Lung (tissue), 17 donors: ENCODE measurements at places on chromosomes 12 and 14.

DNA sequence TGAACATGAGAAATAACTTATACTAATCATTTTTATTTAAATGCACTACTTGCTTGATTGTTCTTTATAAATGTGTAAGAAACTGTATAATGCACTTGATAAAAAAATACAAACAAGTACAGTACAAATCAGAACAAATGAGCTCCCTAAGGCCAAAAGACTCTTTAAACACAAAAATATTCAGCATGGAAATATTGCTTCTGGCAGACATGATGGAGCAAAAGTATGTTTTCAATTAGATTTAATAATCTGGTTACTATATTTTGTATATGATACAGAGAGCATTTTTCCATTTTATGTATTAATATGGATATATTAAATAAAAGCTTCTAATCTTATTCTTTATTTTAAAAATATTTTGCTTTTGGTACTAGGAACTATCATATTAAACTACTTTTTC, 800.2 kb upstream of the LRFN5 start:
- no peak for DNase-seq

DNA sequence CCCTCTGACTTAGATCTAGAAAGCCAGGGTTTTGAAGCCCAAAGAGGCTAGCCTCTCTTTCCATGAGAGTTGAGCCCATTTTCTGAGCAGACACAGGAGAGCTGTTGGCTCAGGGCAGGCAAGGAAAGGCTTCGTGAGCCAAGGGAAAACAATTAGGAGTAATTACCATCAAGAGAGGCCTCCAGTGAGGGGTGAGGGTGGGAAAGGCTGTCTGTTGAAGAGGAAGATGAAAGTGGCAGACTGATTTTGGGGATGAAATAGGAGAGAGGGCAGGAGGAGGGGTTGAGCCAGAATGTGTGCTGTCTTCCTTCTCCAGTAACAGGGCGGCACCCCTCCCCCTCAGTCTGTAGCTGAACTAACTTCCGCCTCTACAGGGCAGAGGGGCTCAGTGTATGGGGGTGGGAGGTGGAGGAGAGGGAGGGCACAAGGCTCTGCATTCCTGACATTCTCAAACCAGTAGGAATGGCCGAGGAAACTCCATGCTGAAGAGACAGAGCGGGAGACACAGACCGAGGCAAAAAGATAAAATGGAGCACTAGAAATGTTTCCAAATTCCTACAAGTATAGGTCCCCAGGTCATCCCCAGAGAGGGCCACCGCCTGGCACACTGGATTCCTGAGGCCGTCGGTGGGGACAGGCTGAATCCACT, 33.1 kb upstream of the COL2A1 start:
- DNase-seq, result peak; percentile 87

- DNase-seq, result no peak
Measured at GRCh38 chr12:125538401-125539199, 473.4 kb downstream of the AACS start.

DNA sequence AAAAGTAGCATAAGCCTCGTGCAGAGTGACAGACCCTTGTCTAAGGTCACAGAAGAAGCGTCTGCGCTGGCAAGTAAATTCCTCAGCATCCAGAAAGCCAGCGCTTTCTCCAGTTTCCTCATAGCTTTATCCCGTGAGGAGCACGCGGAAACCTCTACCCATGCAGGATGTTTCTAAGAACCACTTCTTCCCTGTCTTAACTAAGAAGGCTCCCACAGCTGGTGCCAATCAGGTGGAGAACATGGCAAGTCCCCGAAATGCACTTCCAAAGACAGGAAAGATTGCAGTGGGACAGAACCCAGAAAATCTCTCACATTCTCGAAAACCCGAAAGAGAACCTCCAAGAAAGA, 968 bp upstream of the ARID4A start:
- DNase-seq, result no peak

GRCh38 chr12:108310489-108310888, 28.6 kb downstream of the CMKLR1 start:
- DNase-seq, result peak; percentile 55

GRCh38 chr14:35404449-35405303, at the start of gene NFKBIA:
NFKBIA (minus strand) TSS chr14:35404749; CDS start chr14:35404644, 105 bp downstream.
- DNase-seq, result peak; percentile 93

DNA sequence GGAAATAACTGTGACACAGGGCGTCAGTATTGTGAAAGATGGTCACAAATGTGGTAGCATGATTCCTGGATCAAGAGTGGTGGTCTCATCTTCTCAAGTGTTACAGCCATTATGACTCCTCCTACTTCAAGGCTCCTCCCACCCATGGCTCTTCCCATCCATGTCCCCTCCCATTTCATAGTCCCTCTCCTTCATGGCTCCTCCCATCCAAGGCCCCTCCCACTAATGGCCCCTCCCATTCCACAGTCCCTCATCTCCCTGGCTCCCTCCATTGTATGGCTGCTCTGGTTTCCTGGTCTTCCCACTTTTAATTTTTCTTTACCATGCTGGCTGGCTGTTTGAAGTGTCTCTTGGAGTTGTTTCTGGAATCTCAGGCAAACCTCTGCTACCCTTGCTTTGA, 1375.2 kb upstream of the TMEM132C start:
- DNase-seq, result no peak

- peak; percentile 65 for DNase-seq
Measured at GRCh38 chr14:104723651-104724406, at the start of gene ADSS1. ADSS1 (plus strand) TSS chr14:104724229; CDS start chr14:104724271, 42 bp downstream.

DNA sequence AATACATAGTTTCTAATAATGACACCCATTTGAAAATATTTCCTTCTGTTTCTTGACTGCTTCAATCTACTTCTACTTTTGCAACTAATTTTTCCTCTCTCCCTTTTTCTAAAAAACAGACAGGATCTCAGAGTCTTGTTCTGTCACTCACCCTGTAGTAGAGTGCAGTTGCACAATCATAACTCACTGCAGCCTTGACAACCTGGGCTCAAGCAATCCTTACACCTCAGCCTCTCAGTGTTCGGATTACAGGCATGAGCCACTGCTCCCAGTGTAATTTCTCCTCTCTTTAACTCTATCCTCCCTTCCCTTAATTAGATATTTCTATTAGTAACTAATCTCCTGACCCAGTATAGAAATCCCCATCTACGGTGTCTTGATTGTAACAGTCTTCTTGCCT, 45.4 kb downstream of the SENP1 start:
- no peak for DNase-seq

DNA sequence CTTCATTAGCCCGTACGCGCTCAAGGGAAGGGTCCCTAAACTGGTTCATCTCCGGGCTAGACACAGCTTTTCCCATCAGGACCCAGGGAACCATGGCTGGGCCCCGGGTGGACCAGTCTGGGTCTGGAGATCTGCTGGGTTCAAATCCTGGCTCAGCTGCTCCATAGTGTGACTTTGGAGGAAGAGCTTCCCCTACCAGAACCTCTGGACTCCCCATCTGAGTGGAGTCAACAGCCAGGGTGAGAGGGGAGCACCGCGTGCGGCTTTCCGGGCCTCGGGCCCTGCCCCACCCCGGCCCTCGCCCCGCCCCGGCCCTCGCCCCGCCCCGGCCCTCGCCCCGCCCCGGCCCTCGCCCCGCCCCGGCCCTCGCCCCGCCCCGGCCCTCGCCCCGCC, 41.2 kb downstream of the BEGAIN start:
- no peak for DNase-seq

DNA sequence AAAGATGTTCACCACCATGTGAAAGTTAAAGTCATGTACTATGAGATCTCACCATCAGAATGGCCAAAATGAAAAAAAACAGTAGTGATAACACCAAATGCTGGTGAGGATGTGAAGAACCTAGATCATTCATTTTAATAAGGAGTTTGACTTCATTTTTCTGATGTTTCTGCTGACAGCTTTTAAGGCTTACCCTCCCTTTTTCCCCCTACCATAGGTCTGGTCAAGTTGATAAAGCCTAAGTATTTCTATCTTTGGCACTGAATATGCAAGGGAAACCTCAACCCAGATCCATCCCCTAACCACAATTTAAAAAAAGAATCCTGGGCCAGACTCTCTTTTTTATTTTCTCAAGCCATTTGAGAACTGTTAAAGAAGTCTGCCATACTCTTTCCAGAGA, 689.6 kb upstream of the FOXG1 start:
- DNase-seq, result no peak

DNA sequence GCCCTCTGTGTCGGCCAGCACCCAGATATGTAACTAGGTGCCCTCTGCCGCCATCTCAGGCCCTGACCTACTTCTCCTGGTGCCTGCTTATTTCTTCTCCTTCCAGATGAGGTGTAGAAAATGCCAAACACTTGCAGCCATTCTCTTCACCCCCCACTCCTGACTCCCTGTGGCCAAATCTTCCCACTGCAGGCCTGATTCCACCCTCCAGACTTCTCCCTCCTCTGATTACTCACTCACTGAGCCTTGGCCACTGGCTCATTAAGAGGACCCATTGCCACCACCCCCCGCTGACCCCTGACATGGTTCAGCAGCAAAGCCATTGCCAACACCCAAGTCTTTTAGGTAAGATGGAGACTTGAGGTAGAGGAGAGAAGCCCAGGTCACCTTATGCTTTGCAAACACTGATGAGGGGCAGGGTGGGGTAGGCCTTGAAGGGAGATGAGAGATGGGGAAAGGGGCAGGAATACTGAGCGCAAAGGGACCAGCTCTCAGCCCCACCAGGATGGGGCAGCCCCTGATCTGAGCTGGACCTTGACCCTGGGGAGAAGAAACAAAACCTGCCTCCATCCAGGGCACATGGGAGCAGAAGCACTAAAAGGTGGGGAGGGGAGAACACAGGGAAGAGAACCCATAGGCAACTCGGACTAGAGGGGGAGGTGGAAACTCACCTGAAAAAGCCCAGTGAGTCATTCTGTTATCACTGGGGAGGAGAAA, 25.1 kb upstream of the ANO2 start:
- DNase-seq, result no peak

GRCh38 chr14:76152333-76152681, 585 bp downstream of the GPATCH2L start:
- DNase-seq, result peak; percentile 65

DNA sequence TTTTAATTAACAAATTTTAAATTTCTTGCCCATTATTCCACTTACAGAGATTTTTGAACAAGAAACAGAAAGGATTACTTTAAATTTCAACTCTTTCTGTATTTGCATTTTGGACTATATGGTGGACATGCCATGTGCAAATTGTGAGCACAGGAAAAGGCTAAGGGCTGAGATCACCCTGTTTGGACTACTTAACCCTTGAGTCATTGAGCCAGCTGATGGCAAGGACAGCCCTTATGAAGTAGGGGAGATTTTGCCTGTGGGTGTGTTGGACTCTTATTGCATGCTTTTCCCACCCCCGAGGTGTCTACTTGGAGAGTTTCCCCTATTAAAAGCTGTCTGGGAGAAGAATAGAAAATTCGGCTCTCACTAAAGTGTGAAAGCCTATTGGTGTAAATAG, 17.2 kb downstream of the DERA start:
- DNase-seq, result no peak

DNA sequence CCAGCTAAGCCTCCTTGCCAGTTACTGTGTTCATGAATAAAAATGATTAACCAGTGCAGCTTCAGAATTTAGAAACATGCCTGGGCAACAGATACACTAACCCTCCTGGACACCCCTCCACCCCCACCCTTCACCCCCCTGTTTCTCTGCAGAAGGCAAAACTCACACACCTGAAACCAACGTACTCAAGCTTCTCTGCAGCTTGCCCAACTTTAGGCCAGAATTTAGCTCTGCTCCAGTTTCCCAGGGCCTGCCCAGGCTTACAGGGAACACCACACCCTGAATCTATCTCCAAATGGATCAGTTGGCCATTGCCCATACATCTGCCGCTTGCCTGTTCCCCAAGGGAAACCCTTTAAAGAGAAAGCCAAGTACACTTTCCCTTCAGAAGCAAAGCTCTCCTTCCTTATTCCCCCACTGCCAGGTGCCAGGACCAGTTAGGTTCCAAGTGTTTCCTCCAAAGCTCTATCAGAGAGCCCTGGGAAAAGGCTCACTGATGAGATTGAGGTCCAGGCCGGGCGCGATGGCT, 1.8 kb upstream of the SPPL3 start:
- no peak for DNase-seq

- peak; percentile 21 for DNase-seq
Measured at GRCh38 chr12:124814741-124815613, 48.7 kb downstream of the SCARB1 start.

DNA sequence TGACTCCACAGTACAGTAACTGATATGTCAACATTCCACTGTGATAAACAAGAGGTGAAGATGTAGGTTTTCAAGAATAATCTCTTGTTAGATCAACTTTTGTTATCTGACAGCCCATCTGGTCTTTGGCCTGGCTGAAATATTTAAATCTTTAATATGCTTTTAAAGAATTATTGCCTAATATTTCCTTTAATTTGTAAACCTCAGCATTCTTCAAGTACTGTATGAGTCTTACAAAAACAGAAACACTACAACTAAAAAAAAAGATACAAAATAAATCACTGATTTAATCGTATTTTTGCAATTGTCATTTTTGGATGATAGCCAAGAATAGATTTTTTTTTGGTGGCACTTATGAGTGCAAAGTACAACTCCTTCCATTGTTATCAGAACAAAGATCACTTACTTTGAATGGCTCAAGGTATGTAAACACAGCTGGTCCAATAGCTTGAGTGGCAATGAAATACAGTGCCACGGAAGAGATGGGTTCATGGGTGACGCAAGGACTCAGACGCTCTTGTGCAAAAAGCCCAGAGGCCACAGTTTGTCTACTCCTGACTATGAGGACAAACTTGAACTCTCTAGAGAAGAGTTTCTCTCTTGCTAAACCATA, 109.5 kb downstream of the PAX9 start:
- DNase-seq, result peak; percentile 30

DNA sequence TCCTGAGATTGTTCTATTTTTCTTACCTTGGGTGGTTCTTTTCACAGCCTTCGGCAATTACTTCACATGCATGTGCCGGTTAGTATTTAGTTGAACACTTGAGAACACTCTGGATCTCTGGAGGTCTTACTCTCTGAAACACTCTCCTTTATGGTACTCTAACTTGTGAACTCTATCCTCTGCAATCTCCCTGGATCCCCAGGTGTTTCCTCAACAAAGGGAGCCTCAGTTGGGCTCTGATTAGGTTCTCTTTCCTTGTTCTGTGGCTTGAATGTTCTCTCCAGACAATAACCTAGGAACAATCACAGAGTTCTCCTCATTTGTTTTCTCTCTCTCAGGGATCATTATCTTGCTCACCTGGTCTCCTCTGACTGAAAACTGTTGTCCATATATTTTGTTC, 40.5 kb upstream of the ABCD2 start:
- DNase-seq, result no peak

DNA sequence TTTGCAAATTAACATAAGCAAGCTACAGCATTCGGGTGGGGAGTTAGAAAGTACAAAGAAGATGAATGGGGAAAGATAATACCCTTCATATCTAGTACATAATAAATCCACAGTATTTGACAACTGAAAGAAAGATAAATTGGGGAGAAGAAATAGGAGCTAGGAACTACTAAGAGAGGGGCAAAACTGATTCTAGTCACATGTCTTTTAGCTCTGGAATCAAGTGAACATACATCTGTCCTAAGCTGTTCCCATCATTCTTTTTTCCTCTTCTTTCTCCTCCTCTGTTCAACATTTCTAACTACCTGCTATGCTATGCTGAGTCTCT, 15.3 kb upstream of the APOF start:
- DNase-seq, result no peak

- DNase-seq, result no peak
Measured at GRCh38 chr12:39692258-39692853, 72.8 kb upstream of the ABCD2 start.

- DNase-seq, result no peak
Measured at GRCh38 chr12:51225234-51225633, 7.4 kb upstream of the POU6F1 start.

- DNase-seq, result no peak
Measured at GRCh38 chr14:50242566-50243310, 11.4 kb upstream of the SOS2 start.
